T-helper 1 cell (primary cell): ENCODE measurements at places on chromosomes 4 and X.

GRCh38 chr4:189232274-189232673, 708.4 kb upstream of the FRG1 start:
- DNase-seq = no peak

DNA sequence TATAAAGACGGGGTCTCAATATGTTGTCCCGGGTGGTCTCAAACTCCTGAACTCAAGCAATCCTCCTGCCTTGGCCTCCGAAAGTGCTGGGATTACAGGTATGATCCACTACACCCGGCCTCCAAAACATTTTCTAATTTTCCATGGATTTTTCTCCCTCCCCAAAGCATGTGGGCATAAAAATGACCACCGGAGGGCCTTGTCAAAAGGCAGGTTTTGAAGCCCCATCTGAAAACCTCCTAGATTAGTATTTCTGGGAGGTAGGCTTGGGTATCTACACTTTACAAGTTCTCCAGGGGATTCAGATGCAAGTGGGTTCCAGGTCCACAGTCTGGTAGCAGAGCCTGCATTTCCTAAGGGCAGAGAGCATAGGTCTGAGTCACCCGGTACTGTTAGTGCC, 1.4 kb upstream of the GPR173 start:
- no peak for DNase-seq

DNA sequence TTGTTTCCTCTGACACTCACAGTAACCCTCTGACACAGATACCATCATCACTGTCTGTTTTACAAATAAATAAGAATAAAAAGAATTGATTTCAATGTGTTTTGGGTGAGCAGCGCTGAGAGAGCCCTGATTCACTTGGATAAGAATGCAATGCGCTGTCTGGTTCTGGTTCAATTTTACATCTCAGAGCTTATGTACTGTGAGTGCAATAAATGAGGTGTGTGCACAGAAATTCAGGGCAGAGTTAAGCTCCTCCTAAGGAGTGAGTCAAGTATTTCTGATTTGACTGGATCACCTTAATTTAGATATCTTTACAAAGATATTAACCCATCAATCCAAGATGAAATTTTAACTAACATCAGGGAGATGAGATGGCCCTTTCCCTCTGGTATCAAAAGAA, 11.2 kb downstream of the FAM9C start:
- no peak for DNase-seq

GRCh38 chrX:106300239-106300638, 132.1 kb downstream of the PWWP3B start:
- DNase-seq = no peak

DNA sequence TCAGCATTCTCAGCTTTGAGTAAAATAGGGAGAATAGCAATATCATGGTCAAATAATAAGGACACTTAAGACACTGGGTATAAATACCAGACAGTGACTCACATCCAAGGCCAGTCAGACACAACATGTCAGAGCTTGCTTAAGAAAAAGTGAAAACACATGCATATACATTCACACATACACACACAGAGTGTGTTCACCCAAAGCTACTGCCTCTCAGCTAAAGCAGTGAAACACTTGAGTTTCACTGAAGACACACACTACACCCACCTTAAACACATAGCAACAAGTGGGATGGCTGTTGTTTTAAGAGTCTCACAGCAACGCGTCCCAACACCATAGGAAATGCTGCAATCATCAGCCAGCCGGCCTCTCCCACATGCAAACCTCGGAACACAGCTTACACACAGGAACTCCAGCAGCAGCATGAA, 14.4 kb downstream of the SHROOM4 start:
- no peak for DNase-seq

DNA sequence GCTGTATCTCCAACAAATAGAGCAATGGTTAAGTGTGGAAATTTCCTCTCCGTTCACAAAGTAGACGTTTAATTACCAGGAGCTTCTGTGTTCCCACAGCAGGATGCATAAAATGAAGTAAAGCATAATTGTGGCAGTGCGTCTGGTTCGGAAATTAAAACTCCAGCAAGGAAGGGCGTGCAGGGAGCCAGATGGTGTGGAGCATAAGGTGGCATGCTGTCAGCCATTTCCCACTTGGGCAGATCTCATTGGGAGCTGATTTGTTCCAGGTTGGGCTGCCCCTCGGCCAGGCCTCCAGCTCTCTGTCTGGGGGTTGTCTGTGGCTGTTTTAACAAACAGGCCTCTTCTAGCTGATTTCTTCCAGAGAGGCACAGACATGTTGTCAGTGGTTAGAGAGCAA, 182.1 kb upstream of the CLNK start:
- no peak for DNase-seq

- DNase-seq = no peak
These were observed 102.3 kb downstream of the MID1 start for GRCh38 chrX:10518073-10518472.

- no peak for DNase-seq
These were observed 11.3 kb upstream of the PRDM8 start for GRCh38 chr4:80185787-80186548.

GRCh38 chr4:14294611-14295010, 667.1 kb upstream of the BOD1L1 start:
- no peak for DNase-seq

- DNase-seq = no peak
These were observed 145.8 kb upstream of the RASGEF1B start for GRCh38 chr4:81617545-81617944.

DNA sequence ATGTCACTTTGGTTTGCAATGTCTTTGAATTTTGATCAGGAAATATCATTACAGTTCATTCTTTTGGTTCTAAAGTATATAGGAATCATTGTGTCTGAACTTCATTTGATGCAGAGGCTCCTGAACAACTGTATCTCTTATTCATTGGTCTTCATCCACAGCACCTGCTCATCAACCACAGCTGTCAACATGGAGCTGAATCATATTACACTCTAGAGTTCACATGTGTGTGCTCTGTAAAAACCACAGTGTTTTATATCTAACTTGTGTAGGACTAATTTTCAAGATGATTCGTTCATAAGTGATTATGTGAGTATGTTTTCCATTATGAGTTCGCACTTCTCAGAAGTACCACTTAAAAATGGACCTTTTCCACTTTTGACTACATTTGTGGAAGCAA, 643.3 kb upstream of the FAM241A start:
- no peak for DNase-seq

DNA sequence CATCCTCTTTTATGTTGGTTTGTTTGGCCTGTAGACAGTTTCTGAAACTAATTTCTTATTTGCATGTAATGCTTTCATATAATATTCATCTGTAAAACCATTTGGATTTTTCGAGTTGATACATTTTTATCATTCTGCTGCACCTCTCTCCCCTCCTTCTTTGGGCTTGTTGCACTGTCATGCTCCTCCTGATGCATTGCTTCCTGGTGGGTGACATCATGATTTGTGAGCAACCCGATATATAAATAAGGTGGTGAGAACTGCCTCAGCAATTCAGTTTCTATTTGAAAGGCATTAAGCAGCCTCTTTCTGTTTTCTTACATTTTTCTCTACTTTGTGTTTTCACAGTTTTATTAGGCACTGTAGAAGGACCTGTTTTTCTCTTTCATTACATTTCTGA, 515.7 kb downstream of the RPA4 start:
- no peak for DNase-seq

DNA sequence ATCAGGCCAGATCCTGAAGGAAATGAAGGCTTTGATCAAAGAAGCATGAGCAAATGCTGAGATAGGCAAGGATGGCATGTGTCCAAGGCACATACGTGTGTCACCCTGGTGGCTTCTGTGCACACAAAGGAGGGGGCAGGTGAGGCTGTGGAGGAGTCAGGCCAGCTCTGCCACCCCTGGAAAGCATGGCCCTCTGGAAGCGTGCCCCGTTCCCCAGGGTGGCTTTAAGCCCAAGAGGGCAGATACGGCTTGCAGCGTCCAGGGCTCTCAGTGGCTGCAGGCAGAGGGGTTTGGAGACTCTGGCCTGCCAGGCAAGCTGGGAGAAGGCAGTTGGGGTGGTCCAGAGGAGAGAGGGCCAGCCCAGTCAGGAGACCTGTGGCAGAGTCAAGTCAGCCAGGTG, 25.6 kb downstream of the PNMA6E start:
- DNase-seq = no peak

GRCh38 chrX:11611965-11612364, 53.8 kb downstream of the ARHGAP6 start:
- DNase-seq = no peak

GRCh38 chrX:133475521-133475920, 60.2 kb upstream of the GPC4 start:
- DNase-seq = no peak

GRCh38 chrX:12548746-12549145, 242.5 kb upstream of the PRPS2 start:
- no peak for DNase-seq

- DNase-seq = no peak
These were observed 1.6 kb downstream of the FAM47A start for GRCh38 chrX:34130501-34130900.

DNA sequence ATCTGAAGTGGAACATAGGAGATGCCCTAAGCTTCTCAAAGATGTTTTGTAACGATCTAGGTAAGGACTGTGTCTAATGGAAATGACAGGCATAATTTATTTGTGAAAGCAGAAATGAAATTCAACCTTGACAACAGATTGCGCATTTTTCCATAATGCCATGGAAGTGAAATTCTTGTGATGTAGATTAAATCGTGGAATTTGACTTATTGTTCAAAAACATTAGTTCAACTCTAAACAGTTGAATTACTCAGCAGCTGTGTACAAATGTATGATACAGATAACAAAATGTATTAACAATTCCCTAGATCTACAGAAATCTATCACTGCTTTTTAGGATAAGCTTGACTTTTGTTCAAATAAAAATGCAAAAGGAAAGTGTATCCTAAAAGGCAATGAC, 44.4 kb downstream of the VCX2 start:
- DNase-seq = no peak

GRCh38 chr4:38939165-38939564, 71.6 kb downstream of the FAM114A1 start:
- DNase-seq = no peak

GRCh38 chr4:3203971-3204431, 45.0 kb upstream of the MSANTD1 start:
- DNase-seq = no peak

DNA sequence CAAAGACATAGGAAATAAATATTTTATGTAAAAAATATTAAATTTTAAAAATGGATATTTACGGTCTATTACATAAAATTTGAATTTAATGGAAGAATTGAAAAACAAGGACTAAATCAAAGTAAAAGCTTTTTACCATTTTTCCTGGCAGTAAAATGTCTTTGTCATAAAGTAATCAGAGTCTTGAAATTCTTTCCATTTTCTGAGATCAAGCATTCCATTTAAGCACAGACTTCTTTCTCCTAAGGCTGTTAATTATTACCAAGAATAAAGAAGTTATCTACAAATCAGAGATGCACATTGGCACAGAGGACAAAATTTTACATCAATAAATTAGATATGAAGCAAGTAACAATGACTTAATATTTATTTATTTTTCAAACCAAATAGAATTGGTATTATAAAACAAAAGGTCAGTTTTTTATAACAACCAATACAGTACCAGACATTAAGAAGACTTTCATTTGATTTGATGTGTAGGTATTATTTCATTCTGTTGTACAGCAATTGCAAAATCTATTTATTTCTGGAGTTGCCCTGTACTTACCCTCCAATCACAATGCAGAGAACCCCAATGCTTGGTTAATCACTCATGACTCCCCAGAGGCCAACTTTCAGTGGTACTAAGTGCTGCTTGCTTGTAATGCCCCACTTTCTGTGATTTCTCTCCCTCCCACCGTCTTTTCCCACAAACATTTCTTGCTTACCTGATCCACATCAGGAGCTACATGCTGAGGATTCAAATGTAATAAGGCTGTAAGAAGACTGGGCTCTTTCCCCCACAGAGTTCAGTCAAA, 254.6 kb downstream of the GASK1B start:
- DNase-seq = no peak

- DNase-seq = no peak
These were observed 254.5 kb upstream of the PPARGC1A start for GRCh38 chr4:24144381-24144780.

- DNase-seq = no peak
These were observed 582.0 kb upstream of the EPHA5 start for GRCh38 chr4:66252291-66252690.

GRCh38 chrX:15299941-15300851, 15.2 kb downstream of the ASB11 start:
- DNase-seq = no peak

- DNase-seq = no peak
These were observed 37.6 kb upstream of the TMPRSS11B start for GRCh38 chr4:68283095-68283494.

DNA sequence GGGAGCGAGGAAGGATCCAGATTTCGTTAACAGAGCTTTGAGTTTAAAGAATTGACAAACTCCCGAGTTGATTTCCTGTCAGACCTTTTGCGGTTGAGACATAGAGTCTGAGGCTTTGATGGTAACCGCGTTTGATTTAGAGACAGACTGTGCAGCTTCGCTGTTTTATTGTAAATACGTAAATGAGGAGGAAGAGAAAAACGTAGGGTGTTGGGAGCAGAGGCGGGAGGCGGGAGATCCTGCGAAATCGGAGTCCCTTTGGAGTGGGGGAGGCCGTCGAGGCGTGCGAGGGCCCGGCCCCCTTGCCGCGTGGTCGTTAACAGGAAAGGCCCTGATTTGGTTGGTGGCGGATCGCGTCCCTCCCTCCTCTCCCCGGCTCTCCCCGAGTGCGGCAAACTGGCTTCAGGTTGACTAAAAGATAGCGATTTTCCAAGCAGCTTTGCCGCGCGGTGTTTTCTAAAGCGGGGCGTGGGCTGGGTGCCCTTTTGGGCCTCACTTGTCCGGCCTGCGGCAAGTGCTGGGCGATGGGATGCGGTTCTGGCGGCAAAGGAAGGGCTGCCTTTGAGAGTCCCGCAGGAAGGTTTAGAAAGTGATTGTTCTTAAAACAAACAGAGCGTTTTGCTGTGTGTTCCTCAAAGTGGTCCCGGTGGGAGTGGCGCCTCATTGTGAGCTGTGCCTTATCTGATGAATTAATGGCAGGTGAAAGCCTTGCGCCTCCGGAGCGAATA, 857 bp downstream of the SCML1 start:
- peak; percentile 41 for DNase-seq

DNA sequence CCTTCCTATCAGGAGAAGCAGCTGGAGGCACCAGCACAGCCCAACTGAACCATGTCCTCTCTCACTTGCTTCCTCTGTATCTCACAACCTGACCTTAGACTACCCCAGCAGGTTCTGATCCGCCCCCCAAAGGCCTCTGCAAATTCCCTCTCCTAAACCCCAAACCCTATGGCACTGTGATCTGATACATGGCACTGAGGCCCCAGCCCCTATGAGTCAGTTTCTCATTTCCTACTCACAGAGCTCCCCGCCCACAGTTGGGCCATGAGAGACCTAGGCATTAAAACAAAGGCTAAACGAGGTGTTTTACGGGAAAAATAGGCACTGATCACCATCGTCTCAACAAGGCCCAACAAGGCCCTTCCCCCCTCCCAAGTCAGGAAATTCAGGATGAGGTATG, 19.1 kb downstream of the SASH3 start:
- no peak for DNase-seq
